ENCODE measurements at places on chromosomes 16 and 17.

- DNase-seq: peak; percentile 16
These were observed 45.0 kb upstream of the NACA2 start for GRCh38 chr17:61635913-61636432.

DNA sequence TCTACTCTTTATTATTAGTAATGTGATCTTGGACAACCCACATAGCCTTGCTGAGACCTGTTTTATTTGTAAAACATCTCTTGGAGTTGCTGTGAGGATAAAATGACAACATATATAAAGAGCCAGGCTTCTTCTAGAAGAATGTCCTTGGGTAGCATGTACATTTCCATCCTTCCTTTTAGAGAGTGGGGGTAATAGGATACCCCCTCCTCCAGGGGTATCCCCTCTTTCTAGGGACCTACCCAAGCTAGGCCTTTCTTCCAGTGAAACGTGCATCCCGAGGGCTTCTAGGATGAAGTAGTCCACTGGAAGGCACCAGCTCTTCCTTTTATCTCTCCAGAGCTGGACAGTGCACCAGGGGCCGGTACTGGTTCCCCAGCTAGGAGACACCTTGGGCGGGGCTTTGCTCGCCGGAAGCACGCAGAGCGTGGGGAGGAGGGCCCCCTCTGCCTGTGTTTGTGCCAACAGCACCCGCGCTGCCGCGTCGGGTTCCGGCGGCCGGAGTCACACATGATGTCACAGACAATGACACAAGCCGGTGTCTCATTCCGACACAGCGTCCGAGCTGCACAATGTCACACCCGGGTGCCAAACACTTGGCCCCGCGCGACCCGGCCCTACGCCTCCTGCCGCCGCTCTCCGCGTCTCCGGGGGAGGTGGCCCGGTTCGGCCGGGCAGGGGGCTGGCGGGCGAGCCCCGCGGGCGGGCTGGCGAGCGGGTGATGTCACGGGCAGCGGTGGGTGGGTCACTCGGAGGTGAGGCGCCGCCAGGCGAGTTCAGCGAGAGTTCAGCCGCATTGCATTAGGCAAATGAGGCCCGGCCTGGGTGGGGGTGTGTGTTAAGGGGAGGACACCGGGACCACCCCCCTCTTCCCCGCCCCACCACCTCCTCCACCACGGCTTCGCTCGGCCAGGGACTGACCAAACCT, 23.4 kb downstream of the GJD3 start:
- peak; percentile 69 for DNase-seq

DNA sequence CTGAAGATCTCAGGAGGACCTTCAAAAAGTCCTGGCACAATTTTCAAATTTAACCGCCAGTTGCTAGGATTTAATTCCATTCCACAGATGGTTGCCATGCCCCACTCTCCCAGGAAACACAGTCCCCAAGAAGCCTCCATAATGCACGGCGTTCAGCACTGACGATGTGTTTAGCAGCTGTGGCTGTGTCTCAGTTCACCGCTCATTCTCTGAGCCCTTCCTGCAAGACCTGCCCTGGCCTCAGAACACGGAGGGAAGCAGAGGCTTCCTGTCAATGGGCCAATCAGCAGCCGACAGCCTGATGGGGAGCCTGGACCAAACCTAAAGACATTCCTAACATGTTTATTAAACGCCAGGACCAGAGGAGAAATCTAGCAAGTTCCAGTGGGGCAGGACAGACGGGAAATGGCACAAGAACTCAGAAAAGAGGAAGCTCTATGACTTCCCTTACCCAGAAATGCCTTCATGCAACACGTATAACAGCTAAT, 4.9 kb downstream of the MYLK3 start:
- DNase-seq: no peak

- no peak for DNase-seq
These were observed 123.9 kb downstream of the XYLT1 start for GRCh38 chr16:17346621-17347569.

DNA sequence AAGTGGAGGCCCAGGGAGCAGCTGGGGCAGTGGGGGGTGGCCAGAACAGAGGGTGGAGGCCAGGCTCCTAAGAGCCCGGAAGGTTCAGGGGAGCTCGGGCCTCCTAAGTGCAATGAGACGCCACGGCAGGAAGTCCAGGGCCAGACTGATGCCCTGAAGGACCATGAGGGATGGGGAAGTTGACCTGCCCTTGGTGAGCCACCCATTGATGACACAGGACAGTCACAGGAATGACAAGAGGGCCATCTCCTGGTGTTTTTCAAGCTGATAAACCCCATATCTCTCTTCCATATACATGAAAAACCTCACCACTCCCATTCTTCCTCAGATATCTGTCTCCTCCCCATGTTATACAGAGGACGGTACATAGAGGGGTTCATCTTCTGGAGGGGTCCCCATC, 5.8 kb upstream of the MRPL58 start:
- DNase-seq: no peak

- DNase-seq: no peak
These were observed 15.3 kb downstream of the CCL11 start for GRCh38 chr17:34300652-34301370.

Data from stimulated activated CD4-positive, alpha-beta T cell treated with anti-CD3 and anti-CD28 coated beads, Interleukin-1b, Interleukin-23, amount 100 ng/mL, for 1 hour (primary cell).